Kidney (tissue), 22 donors: ENCODE measurements at places on chromosomes 12 and 14. TPM values are rescaled to one million over a fixed set of nuclear protein-coding genes. Genes with fewer than 3 reads are reported as not detected.

NGB gene
- total RNA-seq, result not detected

NAB2 gene
- 28.0 TPM for total RNA-seq

CCDC175 gene
- not detected for total RNA-seq

DPPA3 gene
- not detected for total RNA-seq

SLC8A3 gene
- total RNA-seq, result 0.98 TPM

LGR5 gene
- total RNA-seq, result 0.19 TPM

TRIP11 gene
- total RNA-seq, result 71.5 TPM

ANO4 gene
- 2.9 TPM for total RNA-seq

SERPINA4 gene
- total RNA-seq, result 6.1 TPM

GRCh38 chr14:95047754-95048153, 109.6 kb downstream of the DICER1 start:
- H3K27me3 ChIP-seq, result peaks cover 2% of the 10 kb centered on the region
- peaks cover 5% of the 10 kb centered on the region for H3K4me1 ChIP-seq
- no peaks in the 10 kb centered on the region for H3K36me3 ChIP-seq
- H3K27ac ChIP-seq, result no peak overlapping the region
- no peak overlapping the region for H3K4me3 ChIP-seq

GRCh38 chr12:77079631-77080030, 14.3 kb upstream of the E2F7 start:
- H3K36me3 ChIP-seq, result no peaks in the 10 kb centered on the region
- H3K27me3 ChIP-seq, result no peaks in the 10 kb centered on the region
- no peak overlapping the region for H3K4me3 ChIP-seq
- H3K4me1 ChIP-seq, result no peaks in the 10 kb centered on the region
- H3K27ac ChIP-seq, result no peak overlapping the region
- DNase-seq, result no peak

DNA sequence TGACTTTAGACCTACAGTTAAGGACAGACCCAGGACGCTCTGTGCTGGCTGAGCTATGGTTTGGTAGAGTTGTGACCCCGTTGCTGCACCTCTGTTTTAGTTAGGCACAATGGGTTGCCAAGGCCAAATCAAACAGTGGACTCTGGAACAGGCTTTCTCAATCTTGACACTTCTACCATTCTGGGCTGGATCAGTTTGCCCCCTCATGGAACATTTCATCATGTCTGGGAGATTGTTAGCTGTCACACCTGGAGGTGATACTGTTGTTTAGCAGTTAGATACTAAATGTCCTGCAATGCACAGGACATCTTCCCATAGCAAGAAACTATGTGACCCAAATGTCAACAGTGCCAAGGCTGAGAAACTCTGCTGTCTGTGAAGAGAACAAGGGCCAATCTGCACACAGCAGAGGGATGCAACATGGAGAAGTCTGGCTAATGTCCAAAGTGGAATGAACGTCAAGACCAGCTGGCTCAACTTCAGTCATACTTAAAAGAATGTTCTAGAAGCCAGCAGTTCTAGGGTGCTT, 65.6 kb upstream of the DICER1 start:
- peak overlapping the region; percentile 38 for H3K27ac ChIP-seq
- no peak overlapping the region for H3K4me3 ChIP-seq
- peaks cover 18% of the 10 kb centered on the region for H3K36me3 ChIP-seq
- H3K4me1 ChIP-seq, result peaks cover 44% of the 10 kb centered on the region

DNA sequence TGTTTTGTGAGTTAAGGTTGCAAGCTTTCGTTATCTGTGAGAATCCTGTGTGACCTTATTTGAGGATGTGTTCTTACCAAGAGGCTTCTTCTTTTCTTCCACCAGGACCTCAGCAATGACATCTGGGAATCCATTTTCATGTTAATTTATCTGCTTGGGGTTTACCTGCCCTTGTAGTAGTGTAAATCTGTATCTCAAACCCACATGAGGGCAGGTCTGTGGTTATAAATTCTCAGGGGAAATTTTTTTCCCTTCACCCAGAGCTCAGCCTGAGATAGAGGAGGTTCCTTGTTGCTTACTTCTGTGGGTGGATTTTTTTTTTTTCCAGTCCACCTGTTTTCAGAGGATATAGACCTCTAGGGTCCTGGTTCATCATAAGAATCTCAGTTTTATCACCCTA, 70.8 kb downstream of the AKAP6 start:
- no peaks in the 10 kb centered on the region for H3K27me3 ChIP-seq
- no peak overlapping the region for H3K4me3 ChIP-seq
- no peaks in the 10 kb centered on the region for H3K4me1 ChIP-seq
- DNase-seq, result no peak
- no peak overlapping the region for H3K27ac ChIP-seq

- no peak overlapping the region for H3K27ac ChIP-seq
- no peak for DNase-seq
- no peaks in the 10 kb centered on the region for H3K27me3 ChIP-seq
- no peaks in the 10 kb centered on the region for H3K36me3 ChIP-seq
- no peak overlapping the region for H3K4me3 ChIP-seq
Measured at GRCh38 chr12:10159280-10159679, 12.7 kb downstream of the OLR1 start.

GRCh38 chr12:102883204-102883799, 33.7 kb downstream of the PAH start:
- H3K27ac ChIP-seq, result no peak overlapping the region
- H3K4me3 ChIP-seq, result no peak overlapping the region
- no peaks in the 10 kb centered on the region for H3K36me3 ChIP-seq
- no peaks in the 10 kb centered on the region for H3K4me1 ChIP-seq

- H3K4me3 ChIP-seq, result no peak overlapping the region
- peak overlapping the region; percentile 10 for H3K27ac ChIP-seq
- DNase-seq, result no peak
- no peaks in the 10 kb centered on the region for H3K4me1 ChIP-seq
- no peaks in the 10 kb centered on the region for H3K36me3 ChIP-seq
- no peaks in the 10 kb centered on the region for H3K27me3 ChIP-seq
Measured at GRCh38 chr14:95559203-95559602, 24.4 kb downstream of the GLRX5 start.

DNA sequence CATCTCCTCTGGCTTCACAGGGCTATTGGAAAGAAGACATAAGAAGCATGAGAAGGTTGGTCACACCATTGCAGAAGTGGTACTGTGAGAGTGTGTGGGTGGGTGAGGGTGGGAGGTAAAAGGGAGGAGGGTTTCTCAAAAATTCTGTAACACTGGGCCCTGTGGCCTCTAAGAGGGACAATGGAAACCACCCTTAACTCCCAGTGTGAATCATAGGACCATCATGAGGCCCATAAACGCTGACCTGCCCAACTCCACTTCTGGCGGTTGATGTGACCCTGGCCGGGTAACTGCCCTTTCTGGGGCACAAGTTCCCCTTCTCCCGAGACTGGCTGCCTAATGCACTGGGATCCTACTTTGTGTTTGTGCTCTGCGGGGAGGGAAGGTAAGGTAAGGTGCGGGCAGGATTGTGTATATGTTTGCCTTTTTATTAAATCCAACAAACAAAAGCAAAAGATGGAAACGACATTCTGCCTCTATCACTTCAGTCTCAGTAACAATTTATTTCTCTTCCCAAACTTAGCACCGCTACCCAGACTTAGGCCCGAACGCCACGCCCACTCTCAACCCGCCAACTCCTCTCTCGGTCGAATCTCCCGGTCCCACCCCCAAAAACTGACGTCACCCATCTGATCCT, 551 bp downstream of the METTL1 start:
- H3K36me3 ChIP-seq, result peaks cover 2% of the 10 kb centered on the region
- DNase-seq, result peak; percentile 96
- peak overlapping the region; percentile 96 for H3K27ac ChIP-seq

DNA sequence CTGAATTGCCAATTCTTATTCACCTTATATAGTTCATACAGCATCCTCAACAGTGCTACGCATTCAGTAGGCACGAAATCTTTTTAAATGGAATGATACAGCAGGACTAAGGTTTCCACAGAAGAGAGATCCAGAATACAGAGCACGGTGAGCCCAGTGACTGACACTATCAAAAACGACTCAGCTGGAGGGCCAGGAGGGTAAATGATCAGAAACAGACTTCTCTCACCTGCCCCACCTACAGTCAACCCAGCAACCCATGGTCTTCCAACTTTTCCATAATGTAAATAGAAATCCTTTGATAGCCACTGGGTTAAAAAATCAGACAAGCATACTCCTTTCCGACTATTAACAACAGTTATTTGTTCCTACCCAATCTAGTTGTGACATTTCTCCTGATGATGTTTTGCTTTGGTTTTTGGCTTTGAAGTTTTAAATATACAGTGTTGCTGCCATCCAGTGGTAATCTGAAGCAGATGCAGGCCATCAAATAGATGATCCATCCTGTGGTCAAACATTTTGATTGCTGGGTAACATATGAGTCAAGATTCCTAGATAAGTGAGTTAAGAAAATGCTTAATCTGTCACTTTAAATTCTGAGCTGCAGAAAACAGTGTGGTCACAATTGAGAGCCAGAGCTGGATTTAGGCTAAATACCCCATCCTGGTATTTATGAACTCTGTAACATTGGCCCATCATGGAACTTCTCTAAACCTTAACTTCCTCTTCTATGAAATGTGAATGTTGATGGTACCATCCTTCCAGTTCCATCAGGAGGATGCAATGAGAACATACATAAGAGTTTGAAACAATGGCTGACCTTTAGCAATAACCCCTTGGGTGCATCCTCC, 42.0 kb downstream of the GPHB5 start:
- H3K4me3 ChIP-seq, result no peak overlapping the region
- no peak for DNase-seq
- H3K4me1 ChIP-seq, result no peaks in the 10 kb centered on the region
- no peak overlapping the region for H3K27ac ChIP-seq
- H3K36me3 ChIP-seq, result no peaks in the 10 kb centered on the region

DNA sequence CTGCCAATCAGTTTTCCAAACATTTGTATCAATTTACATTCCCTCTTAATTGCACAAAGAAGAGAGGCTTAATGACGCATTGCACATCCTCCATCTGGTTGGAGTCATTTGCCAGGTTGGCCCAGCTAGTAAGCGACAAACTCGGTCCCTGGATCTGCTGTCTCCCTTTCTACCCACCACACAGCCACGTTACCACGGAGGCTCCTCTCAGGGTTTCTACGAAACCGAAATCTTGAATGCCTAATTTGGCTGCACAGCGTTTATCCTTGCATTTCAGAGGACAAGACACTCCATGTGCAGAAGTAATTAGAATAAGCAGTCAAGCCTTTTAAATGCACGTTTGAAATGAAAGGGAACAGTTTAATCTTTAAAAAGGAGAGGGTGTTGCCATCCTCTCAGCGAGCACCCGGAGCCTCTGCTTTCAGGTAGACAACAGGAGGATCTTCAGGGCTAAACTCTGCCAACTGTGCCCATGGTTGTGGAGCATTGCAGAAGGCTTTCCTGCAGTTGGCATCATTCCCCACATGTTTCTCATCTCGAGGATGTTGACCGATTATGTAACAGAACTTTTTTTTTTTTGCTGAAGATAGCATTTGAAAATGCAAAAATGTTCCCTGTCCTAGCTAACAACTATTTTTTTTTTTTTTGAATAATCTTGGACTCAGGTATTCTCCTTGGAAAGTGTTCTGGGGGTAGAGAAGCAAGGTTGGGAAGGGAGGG, 37.8 kb downstream of the SLC24A4 start:
- H3K4me1 ChIP-seq, result no peaks in the 10 kb centered on the region
- H3K27me3 ChIP-seq, result no peaks in the 10 kb centered on the region

GRCh38 chr14:47822326-47822725, 146.9 kb upstream of the MDGA2 start:
- H3K36me3 ChIP-seq, result no peaks in the 10 kb centered on the region
- H3K4me3 ChIP-seq, result no peak overlapping the region
- no peak overlapping the region for H3K27ac ChIP-seq
- H3K27me3 ChIP-seq, result no peaks in the 10 kb centered on the region
- H3K4me1 ChIP-seq, result no peaks in the 10 kb centered on the region
- DNase-seq, result no peak

DNA sequence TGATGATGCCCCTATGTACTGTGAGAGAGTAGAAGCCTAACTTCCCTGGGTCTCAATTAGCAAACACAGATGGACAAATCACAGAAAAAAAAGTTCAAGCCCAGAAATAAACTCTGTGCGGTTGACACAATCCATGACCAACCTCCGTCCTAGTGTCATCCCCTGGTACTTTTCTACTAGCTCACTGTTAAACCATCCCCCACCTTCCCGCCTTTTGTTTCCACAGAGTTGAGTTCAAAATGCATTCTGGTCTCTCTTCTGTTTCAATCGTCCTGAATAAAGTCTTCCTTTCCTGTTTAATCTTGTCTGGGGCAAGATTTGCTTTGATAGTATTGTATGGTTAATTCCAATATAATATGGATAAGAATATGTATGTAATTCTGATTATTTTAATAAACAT, 199.9 kb downstream of the SLC6A15 start:
- H3K27ac ChIP-seq, result no peak overlapping the region
- H3K27me3 ChIP-seq, result no peaks in the 10 kb centered on the region
- no peak overlapping the region for H3K4me3 ChIP-seq
- no peaks in the 10 kb centered on the region for H3K4me1 ChIP-seq

DNA sequence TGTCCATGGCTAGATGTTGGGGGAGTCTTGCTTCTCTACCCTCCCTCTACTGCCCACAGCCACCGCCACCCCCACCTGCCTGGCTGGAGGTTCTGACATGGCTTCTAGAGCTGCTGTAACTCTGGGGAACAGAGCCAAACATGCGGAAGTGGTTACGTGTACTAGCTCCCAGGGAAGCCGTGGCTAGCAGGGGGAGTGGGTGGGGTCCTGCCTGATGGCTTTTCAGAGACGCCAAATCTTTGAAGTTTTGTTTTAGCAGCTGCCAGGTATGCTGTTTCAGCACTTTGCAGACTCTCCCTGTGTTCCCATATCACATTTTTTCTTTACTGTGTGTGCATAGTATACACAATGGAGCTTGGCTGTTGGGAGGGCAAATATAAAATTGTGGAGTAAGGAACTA, 150.3 kb downstream of the TGFB3 start:
- no peaks in the 10 kb centered on the region for H3K27me3 ChIP-seq
- H3K27ac ChIP-seq, result no peak overlapping the region
- no peak for DNase-seq
- no peaks in the 10 kb centered on the region for H3K4me1 ChIP-seq
- H3K36me3 ChIP-seq, result no peaks in the 10 kb centered on the region

GRCh38 chr14:73264885-73265720, 27.8 kb downstream of the PAPLN start:
- DNase-seq, result no peak
- peaks cover 14% of the 10 kb centered on the region for H3K4me1 ChIP-seq
- no peak overlapping the region for H3K27ac ChIP-seq
- no peak overlapping the region for H3K4me3 ChIP-seq
- no peaks in the 10 kb centered on the region for H3K36me3 ChIP-seq
- H3K27me3 ChIP-seq, result no peaks in the 10 kb centered on the region

DNA sequence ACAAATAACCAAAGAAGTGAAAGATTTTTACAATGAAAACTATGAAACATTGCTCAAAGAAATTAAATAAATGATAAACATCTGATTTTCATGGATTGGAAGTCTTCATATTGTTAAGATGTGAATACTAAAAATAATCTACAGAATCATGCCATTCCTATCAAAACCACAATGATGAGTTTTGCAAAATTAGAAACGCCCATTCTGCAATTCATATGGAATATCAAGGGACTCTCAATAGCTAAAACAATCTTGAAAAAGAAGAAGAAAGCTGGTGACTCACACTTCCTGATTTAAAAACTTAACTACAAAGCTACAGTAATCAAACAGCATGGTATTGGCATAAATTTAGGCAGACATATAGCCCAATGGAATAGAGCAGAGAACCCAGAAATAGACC, 40.2 kb upstream of the CCT2 start:
- H3K36me3 ChIP-seq, result no peaks in the 10 kb centered on the region
- no peak overlapping the region for H3K4me3 ChIP-seq
- no peaks in the 10 kb centered on the region for H3K27me3 ChIP-seq
- no peak for DNase-seq
- H3K4me1 ChIP-seq, result no peaks in the 10 kb centered on the region
- H3K27ac ChIP-seq, result no peak overlapping the region

GRCh38 chr14:89486961-89487360, 69.9 kb upstream of the FOXN3 start:
- H3K27me3 ChIP-seq, result no peaks in the 10 kb centered on the region
- H3K27ac ChIP-seq, result no peak overlapping the region
- no peaks in the 10 kb centered on the region for H3K36me3 ChIP-seq
- DNase-seq, result no peak
- no peak overlapping the region for H3K4me3 ChIP-seq
